Stimulated activated CD8-positive, alpha-beta memory T cell treated with anti-CD3 and anti-CD28 coated beads, Interleukin-7, amount 100 ng/mL, for 1 hour (primary cell): ENCODE measurements at places on chromosomes 3 and 15.
A peak's percentile ranks its signal among the peaks of the same experiment; 100 is the strongest.

GRCh38 chr3:158465074-158465473, 105.9 kb upstream of the MLF1 start:
- DNase-seq = no peak

DNA sequence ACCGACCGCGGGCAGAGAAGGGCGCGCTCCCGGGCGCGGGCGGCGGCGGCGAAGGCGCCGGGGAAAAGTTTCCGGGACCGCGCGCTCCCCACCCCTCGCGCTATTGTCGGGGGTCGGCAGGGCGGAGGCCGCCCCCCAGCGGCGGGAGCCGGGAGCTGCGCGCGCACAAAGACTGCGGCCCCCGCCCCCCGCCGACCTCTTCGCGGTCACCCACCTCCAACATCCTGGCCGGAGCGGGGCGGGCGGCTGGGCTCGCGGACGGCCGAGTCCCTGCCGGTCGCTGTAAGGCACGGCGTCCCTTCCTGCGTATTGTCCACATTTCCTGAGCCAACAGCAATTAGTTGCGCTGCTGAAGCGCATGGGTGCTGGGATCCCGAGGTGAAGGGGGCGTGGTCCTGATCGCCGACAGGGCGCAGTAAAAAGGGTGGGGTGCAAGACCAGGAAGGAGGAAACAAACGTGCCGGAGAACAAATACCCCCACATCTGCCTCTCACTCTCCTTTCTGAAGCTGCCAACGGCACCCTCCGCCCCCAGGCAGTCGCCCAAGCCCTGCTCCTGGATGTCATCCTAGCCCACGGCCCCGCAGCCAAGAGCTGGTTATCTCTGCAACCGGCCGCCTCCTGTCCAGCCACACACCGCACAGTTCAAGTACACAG, at the start of gene TMEM44:
TSS of gene TMEM44 (minus strand) at position 71 of the 656 bp plus-strand sequence. CDS start 204 bp downstream, outside the sequence.
- DNase-seq = peak; percentile 27

DNA sequence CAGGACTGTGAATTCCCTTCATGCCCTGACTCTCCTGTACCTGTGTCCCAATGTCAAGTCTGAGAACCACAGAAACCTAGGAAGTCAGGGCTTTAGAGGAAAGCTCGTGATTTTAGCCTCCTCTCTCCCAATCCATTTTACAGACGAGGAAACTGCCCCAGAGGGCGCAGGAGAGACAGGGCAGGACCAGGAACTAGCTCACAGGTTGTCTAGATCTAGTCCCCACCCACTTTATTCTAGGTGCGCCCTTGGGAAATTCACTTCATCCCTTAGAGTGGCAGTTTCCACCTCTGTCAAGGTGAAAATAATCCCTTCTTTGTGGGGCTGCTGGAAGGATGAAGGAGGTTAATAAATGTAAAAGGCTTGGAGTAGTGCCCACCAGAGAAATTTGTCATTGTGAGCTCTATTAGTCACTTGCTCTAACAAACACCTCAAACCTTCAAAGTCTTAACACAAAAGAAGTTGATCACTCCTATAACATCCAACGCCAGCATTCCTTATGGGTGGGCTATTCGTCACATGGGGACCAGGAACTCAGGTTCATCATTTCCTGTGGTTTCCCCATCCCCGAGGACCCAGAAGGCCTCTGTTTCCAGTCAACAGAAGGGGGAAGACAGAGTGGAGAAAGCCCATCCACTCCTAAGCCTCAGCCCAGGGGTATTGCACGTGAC, 282.3 kb downstream of the XXYLT1 start:
- DNase-seq = no peak

DNA sequence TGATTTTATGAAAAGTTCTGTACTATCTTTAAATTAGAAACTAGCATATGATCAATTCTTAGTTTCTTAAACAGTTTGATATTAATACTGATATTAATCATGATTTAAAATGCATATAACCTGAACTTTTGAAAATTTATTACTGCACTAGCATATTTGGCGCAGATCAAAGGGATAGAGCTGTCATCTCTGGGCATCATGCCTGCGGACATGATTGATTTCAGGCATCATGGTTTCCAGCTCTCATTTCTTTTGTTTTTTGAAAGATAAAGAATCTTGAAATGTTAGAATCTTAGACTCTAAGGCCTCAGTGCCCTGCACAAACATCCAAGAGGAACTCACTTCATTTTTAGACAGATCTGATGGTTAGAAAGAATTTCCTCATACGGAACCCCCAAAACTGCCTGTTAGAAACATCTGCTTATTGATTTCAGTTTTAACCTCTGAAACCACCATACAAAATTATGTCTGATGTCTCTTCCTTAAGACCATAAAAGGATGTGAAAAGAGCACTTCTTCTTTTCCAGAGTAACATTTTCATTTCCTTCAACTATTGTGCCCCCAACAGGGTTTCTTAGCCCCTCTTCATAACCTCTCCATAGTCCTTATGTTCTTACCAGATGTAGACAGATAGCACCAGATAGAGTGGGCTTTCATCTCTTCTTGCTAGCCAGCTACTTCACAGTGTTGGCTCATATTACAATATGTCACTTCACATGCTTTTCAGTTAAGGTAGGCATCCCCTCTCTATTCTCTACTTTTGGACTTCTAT, 110.8 kb downstream of the BBX start:
- no peak for DNase-seq

- no peak for DNase-seq
These were observed 4.0 kb downstream of the NT5DC2 start for GRCh38 chr3:52529376-52530333.

GRCh38 chr3:74409066-74409465, 205.4 kb downstream of the CNTN3 start:
- DNase-seq = no peak

GRCh38 chr3:104555728-104556127, 811.0 kb upstream of the ALCAM start:
- DNase-seq = no peak

DNA sequence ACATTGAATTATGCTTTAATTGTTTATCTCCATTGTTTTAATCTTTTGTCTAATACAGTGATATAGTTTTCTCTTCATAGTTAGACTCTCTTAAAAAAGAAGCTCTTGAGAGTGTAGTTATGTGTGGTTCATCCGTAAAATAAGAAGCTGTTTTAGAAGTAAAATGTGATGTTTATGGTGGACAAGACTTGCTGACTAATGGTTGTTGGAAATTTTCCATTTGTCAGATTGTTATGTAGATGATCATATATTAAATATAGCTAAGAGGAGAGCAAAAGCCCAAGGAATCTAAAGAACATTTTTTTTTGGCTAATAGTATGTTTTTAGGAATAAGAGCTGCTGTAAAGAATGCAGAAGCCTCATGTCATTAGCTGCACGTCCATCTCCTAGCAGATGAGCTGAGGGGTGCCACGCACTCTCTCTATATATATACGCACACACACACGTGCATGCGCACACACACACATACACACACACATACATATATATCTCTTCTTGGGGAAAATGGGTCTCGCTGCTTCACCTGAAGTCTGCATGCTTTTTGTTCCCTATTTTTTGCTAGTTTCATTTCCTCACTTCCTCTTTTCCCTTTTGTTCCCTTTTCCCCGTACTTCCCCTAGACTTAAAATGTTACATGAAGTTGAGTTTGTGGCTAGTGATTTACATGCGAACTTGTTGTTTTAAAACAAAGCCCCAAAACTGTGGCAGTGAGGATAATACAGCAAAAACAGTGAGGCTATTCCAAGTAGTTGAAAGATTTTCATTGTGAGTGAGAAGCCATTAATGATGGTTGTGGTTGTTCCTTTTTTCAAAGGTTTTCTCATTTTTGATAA, 107.8 kb downstream of the MBNL1 start:
- DNase-seq = no peak

- DNase-seq = no peak
These were observed 6.6 kb upstream of the GPR171 start for GRCh38 chr3:151209654-151210053.

DNA sequence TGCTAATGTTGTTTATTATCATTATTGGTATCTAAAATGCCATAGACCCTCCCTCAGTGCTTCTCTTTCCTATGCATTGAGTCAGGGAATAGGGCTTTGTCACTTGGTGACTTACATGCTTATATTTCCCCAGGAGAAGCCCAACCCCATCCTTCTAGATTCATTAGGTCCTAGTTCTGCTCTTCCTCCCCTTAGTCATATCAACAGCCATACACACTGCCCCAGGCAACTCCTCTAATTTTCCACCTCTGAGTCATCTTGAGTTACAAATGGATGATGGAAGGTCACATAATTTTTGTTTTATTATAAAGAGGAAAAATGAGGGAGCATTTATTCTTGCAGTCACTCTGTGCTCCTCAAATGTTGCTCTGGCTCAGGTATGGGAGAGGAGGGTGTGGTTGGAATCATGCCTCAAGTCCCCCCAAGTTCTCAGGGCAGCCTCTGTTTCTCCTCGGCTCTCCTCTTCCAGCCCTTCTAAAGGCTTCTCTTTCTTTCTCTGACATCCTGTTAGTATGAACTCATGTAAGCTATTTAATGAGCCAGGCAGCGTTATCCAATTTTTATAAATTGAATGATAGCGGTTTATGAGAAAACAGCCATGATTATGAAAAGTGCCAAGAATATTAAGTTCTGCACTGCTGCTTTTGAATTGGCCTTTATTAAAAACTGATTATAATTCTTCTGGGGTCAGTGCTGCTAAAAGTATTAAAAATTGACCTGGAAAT, 45.6 kb upstream of the FSTL1 start:
- no peak for DNase-seq

GRCh38 chr15:56821721-56822425, 88.6 kb upstream of the ZNF280D start:
- DNase-seq = peak; percentile 1

DNA sequence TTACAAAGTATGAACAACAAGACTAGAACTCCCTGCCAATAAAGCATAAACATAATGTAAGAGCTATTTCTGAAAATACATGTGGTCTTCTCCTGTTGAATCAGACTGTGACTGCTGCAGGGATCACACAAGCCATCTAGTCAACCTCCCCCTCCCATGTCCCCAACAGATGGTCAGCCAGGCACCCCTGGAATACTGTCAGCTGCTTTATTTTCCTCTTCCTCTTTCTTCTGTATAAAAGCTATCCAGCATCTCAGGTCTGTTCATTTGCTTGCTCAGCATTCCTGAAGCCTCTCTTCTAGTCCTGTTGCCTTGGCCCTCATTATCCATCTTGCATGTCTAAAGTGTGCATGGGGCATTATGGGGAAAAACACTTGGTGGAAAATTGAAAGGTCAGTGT, 6.5 kb upstream of the MINDY4B start:
- no peak for DNase-seq

DNA sequence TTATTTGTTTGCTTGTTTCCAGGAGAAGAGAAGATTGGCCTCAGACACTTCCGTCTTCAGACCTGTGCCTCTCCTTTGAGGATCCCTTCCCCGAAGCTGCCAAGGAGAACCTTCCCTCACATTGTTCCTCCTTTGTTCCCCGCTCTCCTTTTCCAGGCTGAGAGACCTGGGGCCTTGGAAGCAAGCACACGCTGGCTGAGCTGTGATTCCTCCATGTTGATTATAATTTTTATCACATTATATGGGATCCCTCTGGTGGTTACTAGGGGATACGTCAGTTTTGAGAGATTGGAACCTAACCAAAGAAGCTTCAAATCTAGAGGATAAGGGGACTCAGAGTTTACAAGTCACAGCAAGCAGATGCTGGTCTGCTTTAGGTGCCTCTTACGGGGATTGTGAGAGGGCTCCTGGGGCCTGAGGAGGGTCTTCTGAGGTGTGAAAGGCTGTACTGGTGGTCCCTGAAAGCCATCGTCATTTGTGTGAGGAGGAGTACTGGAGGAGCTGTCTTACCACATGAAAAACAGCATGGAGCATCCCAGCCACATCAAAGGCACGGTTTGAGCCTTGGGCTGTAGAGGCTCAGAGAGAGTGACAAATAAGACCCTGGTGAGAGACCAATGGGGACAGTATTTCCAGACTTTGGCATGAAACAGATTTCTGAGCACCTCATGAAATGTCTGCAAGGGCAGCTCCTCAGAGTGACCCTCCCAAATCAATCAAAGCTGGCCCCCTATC, 760.1 kb upstream of the CFAP20DC start:
- DNase-seq = no peak

DNA sequence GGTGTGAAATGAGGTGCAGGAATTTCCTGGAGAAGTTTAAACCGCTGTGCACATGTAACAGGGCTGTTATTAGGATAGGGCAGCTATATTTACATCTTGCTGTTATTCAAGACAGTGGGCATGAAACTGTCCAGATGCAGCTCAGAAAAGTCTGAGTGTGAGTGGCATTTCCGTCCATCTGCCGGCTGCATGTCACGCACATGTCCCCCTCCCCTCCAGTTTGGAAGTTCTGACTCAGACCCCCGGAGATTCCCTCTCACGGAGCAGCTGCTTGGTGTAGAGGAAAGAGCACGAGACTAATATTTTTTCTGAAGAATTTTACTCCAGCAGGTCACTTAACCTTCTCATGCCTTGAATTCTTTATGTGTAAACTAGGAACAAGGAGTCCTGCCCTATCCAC, 69.8 kb downstream of the FEM1B start:
- no peak for DNase-seq

- DNase-seq = no peak
These were observed 18.1 kb downstream of the H1-8 start for GRCh38 chr3:129560911-129561594.

DNA sequence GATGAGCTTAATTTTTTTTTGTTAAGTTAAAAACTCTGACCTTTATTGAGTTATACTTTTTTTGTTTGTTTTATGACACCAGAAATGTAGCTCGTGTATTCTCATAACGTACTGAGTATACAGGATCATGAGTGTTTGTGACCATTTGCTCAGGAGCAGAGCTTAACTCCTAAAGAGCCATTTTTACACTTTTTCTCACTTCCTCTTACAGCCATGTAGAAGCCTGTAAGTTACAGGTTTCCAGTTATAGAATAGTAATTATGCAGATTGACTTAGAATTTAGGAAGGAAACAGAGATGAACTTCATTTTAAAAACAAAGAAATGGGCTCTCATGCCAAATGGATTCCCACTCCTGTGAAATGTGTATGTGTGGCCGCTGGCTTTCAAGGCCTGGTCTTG, 151.7 kb downstream of the MCTP2 start:
- no peak for DNase-seq

DNA sequence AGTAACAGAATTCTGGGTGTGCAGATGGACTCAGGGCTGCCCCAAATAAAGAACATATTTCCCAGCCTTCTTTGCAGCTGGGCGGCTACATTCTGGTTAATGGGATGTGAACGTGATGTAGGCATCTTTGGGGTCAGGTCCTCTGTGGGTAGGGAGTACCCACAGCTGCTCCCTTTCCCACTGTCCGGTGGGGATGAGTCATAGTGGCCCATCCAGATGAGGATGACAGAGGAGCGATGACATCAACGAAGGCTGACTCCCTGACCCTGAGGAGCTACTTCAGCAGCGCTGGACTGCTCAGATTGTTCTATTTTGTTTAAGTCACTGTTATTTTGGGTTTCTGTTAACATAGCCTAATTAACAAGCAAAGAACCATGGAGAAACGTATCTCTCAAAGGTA, 38.0 kb downstream of the SRPRB start:
- no peak for DNase-seq

DNA sequence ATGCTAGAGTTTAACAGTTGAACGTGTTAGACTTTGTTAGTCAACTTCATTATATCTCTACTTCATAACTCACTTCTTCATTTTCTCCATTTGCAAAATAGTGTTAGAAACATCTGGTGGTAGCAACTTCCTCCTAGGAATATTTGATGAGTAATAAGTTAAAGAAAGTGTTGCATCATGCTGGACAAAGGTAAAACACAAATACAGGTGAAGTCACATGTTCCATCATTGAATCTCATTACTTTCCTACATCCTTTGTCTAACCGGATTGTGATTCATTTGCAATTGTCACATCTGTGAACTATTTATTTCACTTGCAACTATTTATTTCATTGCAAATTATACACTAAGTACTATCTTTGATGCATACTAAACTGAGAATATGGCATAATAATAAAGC, 186.5 kb downstream of the TUSC7 start:
- DNase-seq = no peak
